Fibroblast of skin of right biceps (primary cell): ENCODE measurements at places on chromosomes 3 and 15.

- peak; percentile 10 for DNase-seq
These were observed 56.9 kb downstream of the CEP152 start for GRCh38 chr15:48754011-48754410.

DNA sequence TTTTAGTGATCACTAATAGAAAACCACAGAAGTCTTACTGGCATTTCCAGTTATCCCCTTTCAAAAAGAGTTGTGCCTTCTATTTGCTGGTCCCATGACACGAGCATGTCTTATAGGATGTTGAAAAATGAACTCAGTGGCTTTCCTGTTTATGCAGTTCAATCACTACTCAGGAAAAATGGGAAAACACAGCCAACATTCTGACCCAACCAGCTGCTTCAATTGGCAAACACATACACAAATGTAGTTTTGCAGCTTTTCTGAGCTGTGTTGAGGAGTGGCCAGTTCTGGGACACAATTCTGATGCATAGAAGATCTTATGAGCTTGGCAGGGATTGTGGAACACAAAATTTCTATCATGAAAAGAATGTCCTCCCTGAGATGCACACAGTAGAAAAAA lies 40.3 kb downstream of the FSTL1 start:
- no peak for DNase-seq

- DNase-seq: peak; percentile 42
These were observed 134.1 kb downstream of the ISL2 start for GRCh38 chr15:76470691-76471090.

GRCh38 chr3:7646851-7647250 lies 785.9 kb downstream of the GRM7 start:
- no peak for DNase-seq

GRCh38 chr3:20405231-20405630 lies 219.2 kb upstream of the SGO1 start:
- no peak for DNase-seq

GRCh38 chr15:45703670-45704328 lies 69.0 kb downstream of the SQOR start:
- no peak for DNase-seq

DNA sequence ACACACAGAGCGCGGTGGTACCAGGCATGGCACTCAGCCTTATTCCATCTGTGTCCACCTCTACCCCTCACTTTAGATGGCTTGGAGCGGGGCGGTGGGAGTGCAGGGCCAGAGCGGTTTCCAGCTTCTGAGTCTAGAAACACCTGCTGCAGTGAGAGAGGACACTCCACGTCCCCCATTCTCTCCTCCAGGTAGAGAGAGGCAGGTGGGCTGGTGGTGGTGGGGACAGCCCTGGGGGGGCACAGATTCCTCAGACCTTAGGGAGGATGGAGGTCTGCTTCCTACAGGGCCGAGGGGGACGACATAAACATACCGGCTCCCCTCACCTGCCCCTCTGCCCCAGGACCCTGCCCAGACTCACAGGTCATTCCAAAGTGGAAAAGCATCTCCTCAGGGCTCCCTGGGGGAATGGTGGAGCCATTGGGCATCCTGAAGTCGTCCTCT lies 40.4 kb downstream of the MUC20 start:
- no peak for DNase-seq

- DNase-seq: no peak
These were observed 382 bp upstream of the POMGNT2 start for GRCh38 chr3:43106293-43106628.

- DNase-seq: no peak
These were observed 64.6 kb downstream of the GOLGA6L7 start for GRCh38 chr15:28783873-28784272.

DNA sequence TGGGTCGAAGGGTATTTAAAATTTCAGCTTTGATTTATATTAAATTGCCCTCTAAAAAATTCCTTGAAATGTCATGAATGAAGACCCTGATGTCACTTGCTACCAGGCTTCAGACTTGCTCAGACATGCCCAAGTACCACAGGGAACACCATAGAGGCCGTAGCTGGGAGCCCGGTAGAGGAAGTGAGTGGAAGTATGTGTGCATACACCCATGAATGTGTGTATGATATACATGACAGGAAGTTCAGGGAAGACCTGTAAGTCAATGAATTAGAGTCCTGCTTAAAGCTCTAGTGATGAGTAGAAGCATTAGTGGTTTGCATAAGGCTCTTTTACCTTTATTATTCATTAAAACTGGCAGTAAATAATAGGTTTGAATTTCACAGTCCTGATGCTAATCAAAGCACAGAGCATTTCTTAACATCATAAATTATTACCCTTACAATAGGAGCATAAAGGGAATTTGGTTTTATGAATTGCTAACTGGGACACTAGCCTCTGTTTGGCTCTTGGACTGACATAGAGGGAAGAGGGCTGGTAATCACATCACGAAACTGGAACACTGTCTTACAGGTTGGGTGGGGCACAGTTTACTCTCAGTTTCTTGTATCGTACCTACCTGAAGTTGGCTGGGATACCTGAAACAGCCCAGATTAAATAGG lies 144.4 kb downstream of the CHST2 start:
- no peak for DNase-seq

DNA sequence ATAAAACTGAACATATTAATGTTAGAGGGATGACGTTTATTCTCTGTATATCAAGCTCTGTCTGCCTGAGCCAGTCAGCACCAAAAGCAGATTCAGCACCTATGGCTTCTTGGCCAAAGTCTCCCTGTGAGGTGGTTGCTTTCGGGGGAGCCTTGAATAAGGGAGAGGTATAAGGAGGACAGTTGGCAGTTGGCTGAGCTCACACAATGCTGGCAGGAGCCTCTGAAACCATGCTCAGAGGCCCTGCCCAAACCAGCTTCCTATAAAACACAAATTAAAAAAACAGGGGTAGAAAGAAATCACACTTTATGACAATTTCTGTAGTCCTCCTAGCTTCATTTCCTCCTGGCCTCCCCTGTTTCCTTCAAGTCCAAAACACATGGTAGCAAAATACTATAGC lies 18.8 kb downstream of the ARHGEF3 start:
- DNase-seq: no peak

DNA sequence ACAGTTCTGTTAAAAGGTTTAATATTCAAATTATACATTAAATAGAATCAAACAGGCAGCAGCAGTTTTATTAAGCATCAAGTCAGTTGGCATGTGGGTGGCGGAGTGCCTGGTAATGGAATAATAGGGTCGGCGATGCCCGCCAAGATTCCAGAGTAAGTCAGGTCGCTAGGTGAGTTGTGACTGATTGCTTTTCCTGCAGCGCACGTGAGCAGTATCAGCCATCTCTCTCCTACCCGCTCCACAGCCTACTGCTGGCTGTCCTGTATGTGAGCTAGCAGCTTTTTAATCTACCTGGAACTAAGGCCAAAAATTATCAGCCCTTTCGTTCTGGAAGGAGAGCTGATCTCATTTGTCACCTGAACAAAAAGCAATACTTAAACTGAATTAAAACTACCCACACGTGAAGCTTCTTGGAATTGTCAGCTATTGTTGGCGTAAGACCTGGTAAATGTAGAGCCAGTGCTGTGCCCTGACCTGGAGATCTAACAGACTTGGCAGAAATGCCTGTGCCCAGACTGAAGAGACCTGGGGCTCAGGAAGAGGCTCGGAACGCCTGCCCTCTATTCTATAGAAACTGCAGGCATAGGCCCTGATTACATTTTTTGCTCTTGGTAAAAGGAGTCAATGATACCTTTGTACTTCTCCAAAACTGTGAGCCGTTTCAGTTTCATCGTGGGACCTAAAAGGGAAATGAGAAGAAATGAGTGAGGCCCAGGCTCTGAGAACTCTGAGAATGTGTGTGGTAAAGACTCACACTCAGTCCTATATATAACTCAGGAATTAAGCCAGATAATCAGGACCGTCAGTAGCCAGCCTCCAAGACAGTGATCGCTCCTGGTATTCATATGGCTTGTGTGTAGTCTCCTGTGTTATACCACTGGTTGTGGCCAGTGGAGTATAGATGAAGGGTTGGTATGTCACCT lies 21.9 kb downstream of the IDH3A start:
- no peak for DNase-seq

DNA sequence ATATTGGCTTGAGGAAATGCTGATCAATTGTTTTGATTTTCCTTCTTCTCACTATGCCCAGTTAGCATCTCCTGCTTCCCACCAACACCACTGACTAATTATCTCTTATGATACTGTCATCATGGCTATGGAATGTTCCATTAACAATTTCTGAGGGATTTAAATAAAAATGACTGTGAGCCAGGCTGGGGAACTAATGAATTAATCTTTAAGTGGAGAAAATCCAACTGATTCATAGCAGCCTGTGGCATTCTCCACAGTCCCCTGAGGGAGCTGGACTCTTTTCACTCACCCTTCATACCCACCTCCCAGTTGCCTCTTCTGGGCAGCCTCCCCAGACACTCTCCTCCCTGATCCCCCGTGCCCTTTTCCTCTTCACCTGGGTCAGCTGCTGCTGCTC lies 353.6 kb downstream of the CLSTN2 start:
- DNase-seq: peak; percentile 82

DNA sequence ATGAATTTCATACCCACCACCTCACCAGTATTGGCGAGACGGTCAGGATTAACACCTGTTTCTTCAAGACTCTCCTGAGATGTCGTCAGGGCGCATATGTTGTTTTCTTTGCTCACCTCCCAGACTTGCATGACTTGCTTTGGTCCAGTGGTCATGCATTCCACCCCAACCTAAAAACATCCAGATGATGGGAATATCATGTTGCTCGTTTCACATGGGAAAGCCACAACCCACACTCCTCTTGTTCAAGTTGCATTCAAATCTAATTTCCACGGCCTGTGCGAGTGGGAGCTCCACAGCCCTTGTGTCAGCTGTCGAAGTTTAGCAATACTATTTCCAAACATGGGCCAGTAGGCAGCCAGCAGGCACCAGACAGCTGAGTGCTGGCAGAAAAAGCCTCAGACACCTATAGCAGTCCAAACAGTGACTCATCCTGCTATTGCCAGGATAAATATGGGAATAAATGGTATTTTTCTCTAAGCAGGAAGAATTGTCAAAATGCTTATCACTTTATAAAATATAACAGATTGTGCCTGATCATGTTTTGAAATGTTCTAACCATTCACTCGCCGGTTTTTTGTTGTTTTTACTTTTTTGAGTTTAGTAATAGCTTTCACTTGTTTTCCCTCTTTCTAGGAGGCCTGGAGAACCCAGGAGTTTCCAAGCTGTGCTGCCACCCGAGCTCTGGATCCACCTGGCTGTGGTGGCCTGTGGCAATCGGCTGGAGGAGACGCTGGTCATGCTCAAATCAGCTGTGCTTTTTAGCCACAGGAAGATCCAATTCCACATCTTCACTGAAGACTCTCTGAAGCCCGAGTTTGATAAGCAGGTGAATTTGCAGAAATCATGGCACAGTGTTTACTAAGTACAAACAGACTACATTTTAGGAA lies 20.1 kb downstream of the GXYLT2 start:
- peak; percentile 65 for DNase-seq

GRCh38 chr3:61877359-61878138 lies 316.2 kb downstream of the PTPRG start:
- DNase-seq: peak; percentile 43

DNA sequence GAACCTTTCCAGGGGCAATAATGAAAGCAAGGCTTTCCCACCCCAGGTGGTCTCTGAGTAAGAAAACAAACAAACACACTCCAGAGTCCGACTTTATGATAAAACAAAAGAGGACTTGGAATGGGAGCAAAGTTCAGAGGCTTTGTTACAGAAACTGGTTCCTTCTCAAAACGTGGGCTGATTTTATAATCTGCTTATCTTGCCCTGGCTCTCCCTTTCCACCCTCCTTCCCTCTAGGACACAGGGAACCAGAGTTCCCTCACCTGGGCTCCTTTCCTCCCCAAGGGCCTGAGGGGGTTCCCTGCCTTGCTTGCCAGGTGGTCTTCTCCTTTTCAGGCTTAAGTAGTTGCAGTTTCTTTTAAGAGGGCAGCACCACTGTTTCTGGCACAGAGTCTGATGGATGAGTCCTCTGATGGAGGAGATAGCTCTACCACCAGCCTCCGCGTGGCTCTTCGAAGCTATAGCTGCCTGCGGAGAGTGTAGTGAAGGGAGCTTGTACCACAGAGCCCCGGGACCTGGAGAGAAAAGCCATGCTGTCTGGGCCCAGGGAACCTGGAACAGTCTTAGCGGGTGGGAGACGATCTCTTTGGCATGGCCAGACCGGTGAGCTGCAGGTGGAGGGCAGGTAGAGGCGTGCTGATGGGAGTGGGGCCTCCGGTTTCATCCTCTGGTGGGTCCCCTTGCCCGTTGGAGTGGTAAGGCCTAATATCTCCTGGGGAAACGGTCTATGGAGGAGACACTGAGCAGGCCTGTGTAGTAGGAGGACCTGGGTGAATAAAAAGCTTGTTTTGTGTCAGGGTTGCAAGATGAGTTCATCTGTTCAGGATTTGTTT lies 68.7 kb downstream of the SMAD6 start:
- no peak for DNase-seq

- no peak for DNase-seq
These were observed 16.8 kb downstream of the PAQR5 start for GRCh38 chr15:69315402-69316110.

GRCh38 chr3:87437765-87438164 lies 161.4 kb upstream of the POU1F1 start:
- peak; percentile 77 for DNase-seq

DNA sequence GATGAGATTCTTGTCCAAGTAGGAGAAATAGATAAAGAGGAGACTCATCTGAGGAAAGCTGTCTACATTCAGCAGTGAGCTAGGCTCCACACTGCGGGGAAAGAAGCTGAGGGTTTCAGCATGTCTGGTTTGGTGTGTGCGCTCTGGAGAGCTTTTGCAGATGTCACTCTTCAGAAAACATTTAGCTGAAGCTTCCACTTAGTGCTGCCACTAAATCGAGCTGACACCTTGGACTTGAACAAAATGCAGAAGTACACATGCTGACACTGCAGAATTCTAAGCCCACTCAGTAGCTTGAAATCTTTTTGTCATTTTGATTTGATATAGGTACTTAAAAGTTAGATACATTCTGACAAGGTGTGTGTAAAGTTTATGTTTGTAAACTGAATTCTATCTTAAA lies 32.3 kb upstream of the CRTC3 start:
- DNase-seq: no peak

DNA sequence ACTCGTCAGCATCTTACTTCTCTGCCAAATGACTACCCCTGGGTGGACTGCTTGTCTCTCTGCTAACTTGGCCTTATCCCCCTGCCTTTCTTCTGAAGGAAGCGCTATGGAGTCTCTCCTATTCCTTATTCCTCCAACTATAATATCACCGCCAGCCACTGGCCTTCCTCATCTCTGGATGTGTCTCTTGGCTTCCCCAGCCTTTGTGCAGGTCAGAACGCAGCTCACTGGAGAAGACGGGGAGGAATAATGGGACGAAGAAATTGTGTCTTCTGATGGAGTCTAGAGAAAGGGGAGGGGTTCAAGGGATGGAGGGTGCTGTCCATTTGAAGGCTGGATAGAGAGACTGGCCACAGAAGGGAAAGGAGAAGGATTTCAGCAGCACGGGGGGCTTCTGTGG lies 16.9 kb downstream of the ITGA11 start:
- no peak for DNase-seq

GRCh38 chr15:62569460-62570404 lies 404.6 kb upstream of the C2CD4B start:
- peak; percentile 90 for DNase-seq

DNA sequence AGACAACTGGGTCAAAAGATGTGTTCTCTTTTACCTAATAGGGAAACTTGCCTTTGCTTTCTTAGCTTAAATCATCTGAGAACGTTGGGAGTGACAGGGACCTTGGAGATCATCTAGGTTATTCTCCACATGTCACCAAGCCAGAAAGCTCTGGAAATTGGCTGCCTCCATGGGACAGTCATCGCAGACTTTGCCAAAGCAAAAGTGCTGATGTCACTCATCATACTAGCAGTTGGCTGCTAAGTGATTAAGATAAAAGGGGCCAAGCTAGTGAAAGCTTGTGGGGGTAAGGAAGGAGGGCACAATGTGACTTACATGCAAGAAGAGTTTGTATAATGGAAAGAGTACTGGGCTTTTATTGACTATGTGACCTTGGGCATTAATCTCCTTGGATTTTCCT lies 198.0 kb upstream of the PFN2 start:
- DNase-seq: no peak
